ENCODE measurements at places on chromosomes 1 and 21.

DNA sequence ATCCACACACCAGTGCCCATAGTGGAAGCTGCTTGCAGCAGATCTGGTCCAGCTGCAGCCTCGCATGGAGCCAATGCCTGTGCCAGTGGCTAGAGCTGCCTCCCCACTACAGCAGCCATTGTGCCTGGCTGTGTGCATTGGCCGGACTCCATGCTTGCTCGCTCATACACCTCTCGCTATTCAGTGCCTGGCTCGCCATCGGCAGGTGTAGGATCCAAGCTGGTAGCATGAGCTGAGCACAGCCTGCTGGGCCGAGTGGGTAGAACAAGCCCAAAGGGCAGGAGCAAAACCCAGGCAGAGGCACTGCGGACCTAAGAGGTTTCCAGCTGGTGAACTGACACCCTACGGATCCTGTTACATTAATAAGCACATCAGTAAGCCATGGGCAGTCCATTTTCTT is 1184.1 kb downstream of the AMY1C start:
- no peak for DNase-seq

DNA sequence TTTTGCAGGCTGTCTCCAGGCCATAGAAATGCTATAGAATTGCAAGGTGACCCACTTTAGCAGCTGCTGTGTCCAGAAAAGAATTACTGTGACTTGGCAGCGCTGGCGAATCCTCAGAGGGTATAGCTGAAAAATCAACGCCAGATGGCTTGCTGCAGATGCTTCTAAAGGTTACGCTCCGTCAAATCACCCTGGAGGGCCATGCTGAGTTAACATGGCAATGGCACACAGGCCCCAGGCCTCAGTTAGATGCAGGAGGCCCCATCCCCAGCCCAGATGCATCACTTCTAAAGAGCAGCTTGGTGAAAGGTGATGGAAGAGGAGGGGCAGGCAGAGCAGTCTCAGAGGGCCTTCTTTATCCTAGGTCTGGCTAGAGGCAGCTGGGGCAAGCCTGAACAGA is 18.0 kb downstream of the KIAA1614 start:
- DNase-seq, result no peak

DNA sequence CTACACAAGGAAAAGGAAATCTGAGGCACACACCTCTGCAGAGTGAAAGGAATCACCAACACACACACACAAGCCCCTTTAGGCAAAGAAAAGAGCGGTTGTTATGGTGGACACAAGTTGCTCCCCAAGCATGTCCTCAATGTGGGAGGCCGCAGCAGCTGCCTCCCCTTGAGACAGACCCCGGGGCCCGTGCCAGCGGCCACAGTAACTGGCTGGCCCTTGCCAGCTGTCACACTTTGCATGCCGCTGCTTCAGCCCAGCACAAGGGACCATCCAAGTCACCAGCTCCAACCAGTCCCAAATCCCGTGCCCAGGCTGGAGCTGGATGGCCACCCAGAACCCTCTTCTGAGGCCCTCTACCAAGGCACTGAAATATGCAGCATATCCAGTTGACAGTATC is 2.9 kb upstream of the OLIG1 start:
- DNase-seq, result no peak

GRCh38 chr1:217078959-217079358 is 355.7 kb upstream of the ESRRG start:
- DNase-seq, result no peak

GRCh38 chr1:7667159-7667558 is 103.9 kb upstream of the VAMP3 start:
- no peak for DNase-seq
